ENCODE measurements at places on chromosomes 7 and 10. TPM values are rescaled to one million over a fixed set of nuclear protein-coding genes. Genes with fewer than 3 reads are reported as not detected.

Gene GPR37
- 0.25 TPM for polyA plus RNA-seq

GRCh38 chr7:102122026-102122425 is 164.6 kb upstream of the SH2B2 start:
- DNase-seq: peak; percentile 19

DNA sequence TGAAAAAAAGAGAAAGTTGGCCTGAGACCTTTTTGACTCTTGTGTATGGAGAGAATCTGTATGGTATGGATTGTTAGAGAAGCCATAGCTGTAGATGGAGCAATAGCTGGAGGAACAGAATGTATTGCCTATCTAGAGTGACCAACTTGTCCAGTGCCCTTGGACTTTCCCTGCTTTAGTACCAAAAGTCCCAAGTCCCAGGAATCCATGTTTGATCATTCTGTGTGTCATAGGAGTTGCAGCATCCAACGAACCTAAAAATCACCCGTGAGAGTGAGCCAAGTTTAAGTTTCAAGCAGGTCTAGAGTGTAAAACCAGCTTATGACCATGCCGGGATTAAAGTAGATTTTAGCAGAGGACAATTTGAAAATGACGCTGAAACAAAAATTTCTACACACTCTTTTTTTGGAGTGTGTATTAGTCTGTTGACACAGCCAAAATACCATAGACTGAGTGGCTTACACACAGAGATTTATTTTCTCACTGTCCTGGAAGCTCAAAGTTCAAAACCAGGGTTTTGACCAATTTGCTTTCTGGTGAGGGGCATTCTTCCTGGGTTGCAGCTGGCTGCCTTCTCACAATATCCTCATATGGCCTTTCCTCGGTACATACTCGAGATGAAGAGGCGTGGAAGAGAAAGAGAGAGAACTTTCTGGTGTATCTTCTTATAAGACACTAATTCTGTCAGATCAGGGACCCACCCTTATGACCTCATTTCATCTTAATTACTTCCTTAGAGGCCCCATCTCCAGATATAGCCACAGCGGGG is 36.9 kb upstream of the ZNF518A start:
- no peak for DNase-seq

DNA sequence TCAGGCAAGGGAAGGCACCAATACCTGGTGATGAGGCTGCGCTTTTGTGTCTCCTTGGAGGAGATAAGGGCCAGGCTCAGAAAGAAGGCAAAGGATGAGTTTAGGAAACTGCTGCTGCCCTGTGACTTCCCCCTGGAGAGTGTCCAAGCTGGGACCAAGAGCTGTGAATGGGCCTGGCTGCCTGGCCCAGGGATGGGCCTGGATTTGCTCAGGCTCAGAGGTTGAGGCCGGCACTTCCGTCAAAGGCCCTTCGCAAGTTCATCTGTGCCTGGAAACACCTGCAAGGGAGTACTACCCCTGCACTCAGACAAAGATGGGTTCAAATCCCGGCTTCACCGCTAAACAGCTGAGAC is 50.5 kb upstream of the NANOS1 start:
- DNase-seq: no peak
